ENCODE measurements at places on chromosomes 16 and 17. TPM values are rescaled to one million over a fixed set of nuclear protein-coding genes. Genes with fewer than 3 reads are reported as not detected.

SPECC1 gene
- total RNA-seq: 12.7 TPM

- no peak for DNase-seq
Observed at GRCh38 chr16:25372716-25373115, 115.1 kb upstream of the ZKSCAN2 start.

GRCh38 chr16:3881499-3881990 is 1.0 kb upstream of the CREBBP start:
- DNase-seq: no peak

CD79B gene
- total RNA-seq: not detected

Data from MG63 (cell line).